ENCODE measurements at places on chromosomes 6 and 20. TPM values are rescaled to one million over a fixed set of nuclear protein-coding genes. Genes with fewer than 3 reads are reported as not detected.

- DNase-seq: no peak
- no peaks in the 10 kb centered on the region for H3K4me1 ChIP-seq
- H3K4me3 ChIP-seq: no peak overlapping the region
Observed at GRCh38 chr6:11952316-11952715, 59.8 kb upstream of the HIVEP1 start.

GRCh38 chr6:6678185-6678671, 89.7 kb downstream of the LY86 start:
- H3K4me1 ChIP-seq: peaks cover 3% of the 10 kb centered on the region
- no peaks in the 10 kb centered on the region for H3K36me3 ChIP-seq
- no peak overlapping the region for H3K4me3 ChIP-seq

DNA sequence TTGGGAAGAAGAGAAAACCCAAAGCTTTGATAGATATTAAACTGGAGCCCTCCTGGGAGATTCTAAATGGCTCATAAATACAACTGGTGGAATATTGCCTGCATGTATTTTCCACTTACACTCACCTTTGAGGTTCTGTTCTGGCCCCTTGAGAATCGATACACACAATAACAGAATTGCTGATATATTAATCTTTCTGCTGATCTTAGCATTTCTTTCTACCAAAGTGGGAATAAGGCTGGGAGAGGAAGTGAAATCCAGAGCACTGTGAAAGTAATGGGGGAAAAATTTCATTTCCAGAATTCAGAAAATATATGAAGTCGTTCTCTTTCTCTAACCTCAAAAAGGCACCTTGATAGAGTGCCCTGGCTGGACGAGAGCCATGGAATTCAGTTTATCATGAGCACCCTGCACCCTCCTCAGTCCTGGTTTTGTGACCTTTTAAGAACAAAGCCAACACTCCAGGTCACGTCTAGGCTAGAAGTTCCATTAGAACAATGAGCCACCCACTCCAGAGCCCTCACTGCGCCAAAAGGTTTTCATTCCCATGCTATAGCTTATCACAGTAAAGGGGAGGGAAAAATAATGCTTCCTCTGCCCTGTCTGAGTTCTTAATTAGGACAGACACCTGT, 244.5 kb downstream of the CD83 start:
- H3K4me3 ChIP-seq: no peak overlapping the region
- no peaks in the 10 kb centered on the region for H3K4me1 ChIP-seq
- no peaks in the 10 kb centered on the region for H3K27me3 ChIP-seq
- no peak overlapping the region for H3K27ac ChIP-seq

DNA sequence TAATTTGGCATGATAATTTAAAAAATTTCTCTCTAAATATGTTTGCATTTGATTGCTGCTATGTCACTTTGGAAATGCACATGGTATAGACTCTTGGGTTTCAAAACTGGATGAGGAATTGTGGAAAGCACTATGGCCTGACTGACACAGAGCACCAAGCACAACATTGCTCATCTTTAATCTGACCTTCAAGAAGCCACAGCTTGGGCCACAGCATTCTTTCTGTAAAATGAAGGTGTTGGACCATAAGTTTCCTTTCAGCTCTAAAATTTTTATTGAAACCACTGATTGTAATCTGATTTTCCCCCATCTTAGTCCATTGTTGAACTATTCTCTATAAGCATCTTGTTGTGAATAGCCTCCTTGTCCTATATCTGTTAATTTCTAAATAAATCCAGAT, 41.0 kb downstream of the QKI start:
- H3K27me3 ChIP-seq: no peaks in the 10 kb centered on the region
- no peak overlapping the region for H3K27ac ChIP-seq
- no peak for DNase-seq

- H3K4me3 ChIP-seq: peak within 1 kb of the TSS; percentile 94
- no peaks in the 10 kb centered on the region for H3K36me3 ChIP-seq
- peaks cover 53% of the 10 kb centered on the region for H3K27me3 ChIP-seq
- H3K27ac ChIP-seq: no peak within 1 kb of the TSS
- H3K4me1 ChIP-seq: no peaks in the 10 kb centered on the region
- DNase-seq: peak; percentile 62
Observed at GRCh38 chr20:3239026-3239866, at the start of gene SLC4A11. TSS of gene SLC4A11 (minus strand) at chr20:3239190. CDS start at chr20:3239137, 53 bp downstream.

The DNAH8 gene
- total RNA-seq: 0.03 TPM

DNA sequence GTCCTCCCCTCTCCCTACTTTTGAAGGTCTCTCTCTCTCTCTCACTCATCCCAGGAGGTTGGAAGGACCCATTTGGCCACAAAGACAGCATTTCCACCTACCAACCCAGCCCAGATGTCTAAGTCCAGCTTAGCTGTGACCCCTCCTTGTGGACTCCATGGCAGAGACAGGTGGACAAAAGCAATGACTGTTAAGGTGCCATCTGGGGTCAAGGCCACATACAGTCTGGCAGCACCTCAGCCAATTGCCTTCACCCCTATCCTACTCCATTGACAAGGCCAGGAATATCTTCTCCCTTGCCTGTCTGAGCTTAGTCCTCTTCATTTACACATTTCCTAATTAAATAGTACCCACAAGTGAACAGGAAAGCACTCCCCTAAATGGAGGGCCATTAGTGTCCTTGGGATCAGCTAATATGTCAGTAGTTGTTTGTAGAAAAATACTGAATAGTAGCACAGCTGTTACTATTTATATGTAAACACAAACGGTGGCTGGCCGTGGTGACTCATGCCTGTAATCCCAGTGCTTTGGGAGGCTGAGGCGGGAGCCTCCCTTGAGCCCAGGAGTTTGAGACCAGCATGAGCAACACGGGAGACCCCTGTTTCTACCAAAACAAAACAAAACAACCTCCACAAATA, 28.8 kb downstream of the GCM1 start:
- H3K27ac ChIP-seq: peak overlapping the region; percentile 24
- peak; percentile 52 for DNase-seq
- peaks cover 7% of the 10 kb centered on the region for H3K4me1 ChIP-seq
- no peaks in the 10 kb centered on the region for H3K27me3 ChIP-seq
- H3K4me3 ChIP-seq: no peak overlapping the region

DNA sequence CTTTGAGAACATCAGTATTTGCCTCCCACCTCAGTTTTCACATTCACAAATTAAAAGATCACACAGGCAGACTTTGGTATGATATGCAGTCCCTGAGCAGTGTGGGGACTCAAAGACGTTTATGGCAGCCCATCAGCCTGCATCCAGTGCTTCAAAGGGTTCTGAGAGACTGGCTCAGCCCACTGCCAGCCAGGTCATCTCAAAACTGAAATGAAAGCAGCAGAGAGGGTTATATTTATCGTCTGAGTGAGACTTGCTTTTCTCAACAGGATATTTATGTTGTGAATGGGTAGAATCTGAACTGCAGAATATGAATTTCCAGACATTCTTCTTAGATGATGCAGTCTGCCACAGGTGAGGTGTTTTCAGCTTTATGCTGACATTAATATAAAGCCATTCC, 159.8 kb downstream of the NRN1 start:
- DNase-seq: no peak
- no peaks in the 10 kb centered on the region for H3K36me3 ChIP-seq
- H3K27ac ChIP-seq: no peak overlapping the region
- peaks cover 6% of the 10 kb centered on the region for H3K4me1 ChIP-seq

DNA sequence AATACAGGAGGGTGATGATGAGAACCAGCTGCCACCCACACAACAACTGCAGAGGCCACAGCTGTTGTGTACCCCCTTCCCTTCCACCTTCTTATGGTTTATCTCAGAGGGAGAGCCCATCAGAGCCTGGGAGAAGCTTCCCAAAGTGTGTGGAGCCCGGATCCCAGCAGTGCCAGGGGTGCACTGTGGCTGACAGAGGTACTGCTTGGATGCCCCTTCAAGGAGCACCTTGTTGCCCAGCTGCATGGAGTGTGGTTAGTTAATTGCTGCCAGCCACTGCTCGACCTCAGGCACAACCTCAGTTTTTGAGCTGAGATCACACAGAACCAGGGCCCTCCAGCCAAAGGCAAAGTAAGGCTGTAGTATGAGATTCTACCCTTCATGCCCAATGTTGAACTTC, 13.0 kb downstream of the PI3 start:
- no peak for DNase-seq
- H3K36me3 ChIP-seq: no peaks in the 10 kb centered on the region
- no peaks in the 10 kb centered on the region for H3K27me3 ChIP-seq
- no peak overlapping the region for H3K4me3 ChIP-seq
- no peak overlapping the region for H3K27ac ChIP-seq

The AARS2 gene
- total RNA-seq: 8.8 TPM

- no peak for DNase-seq
- H3K27ac ChIP-seq: no peak overlapping the region
- H3K27me3 ChIP-seq: no peaks in the 10 kb centered on the region
- H3K4me1 ChIP-seq: no peaks in the 10 kb centered on the region
- H3K4me3 ChIP-seq: no peak overlapping the region
- no peaks in the 10 kb centered on the region for H3K36me3 ChIP-seq
Observed at GRCh38 chr6:146593986-146594385, 4.8 kb upstream of the ADGB start.

GRCh38 chr6:53112404-53112803, 36.2 kb downstream of the GCM1 start:
- no peaks in the 10 kb centered on the region for H3K36me3 ChIP-seq
- no peak overlapping the region for H3K4me3 ChIP-seq
- no peaks in the 10 kb centered on the region for H3K27me3 ChIP-seq

DNA sequence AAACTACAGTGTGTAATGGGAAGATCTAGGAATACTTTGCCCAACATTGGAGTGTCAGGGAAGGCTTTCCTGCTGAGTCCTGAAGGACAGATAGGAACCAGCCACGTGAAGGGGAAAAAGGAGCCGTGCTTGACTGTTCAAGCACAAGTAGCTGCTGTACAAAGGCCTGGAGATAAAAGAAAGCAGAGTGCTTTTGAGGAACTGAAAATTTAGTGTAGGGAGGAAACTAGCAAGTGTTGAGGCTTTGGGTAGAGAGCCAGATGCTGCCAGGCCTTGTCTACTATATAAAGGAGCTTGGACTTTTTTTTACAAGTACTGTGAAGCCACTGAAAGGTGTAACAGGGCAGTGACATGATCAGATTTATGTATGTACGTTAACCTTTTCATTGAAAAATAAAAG, 39.0 kb downstream of the DSE start:
- no peaks in the 10 kb centered on the region for H3K27me3 ChIP-seq
- no peaks in the 10 kb centered on the region for H3K36me3 ChIP-seq
- no peak overlapping the region for H3K27ac ChIP-seq
- no peak for DNase-seq
- peaks cover 16% of the 10 kb centered on the region for H3K4me1 ChIP-seq

DNA sequence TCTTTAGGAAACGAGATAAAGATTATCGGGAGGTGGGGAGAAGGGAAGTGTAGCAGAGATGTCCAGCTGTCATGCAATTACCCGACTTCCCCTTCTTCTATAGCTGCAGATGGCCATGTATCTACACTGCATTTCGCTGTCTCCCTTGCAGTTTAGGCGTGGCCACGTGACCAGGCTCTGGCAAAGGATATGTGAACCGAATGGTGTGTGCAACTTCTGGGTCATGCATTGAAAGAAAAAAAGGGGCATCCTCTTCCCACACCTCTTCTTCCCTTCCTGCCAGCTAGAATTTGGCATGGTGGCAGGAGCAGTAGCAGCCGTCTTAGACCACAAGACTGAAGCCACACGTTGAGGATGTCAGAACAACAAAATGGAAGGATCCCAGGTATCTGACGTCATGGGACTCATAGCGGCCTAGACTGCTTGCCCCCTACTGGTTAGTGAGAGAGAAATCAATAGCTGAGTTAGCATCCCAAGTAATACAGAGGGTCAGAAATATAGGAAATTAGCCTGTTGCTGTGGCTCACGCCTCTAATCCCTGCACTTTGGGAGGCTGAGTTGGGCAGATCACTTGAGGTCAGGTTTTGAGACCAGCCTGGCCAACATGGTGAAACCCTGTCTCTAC, 32.8 kb downstream of the TCF15 start:
- no peak for DNase-seq
- no peak overlapping the region for H3K4me3 ChIP-seq
- no peak overlapping the region for H3K27ac ChIP-seq

GRCh38 chr6:154318721-154319120, 37.9 kb downstream of the IPCEF1 start:
- H3K4me3 ChIP-seq: no peak overlapping the region
- H3K4me1 ChIP-seq: peaks cover 8% of the 10 kb centered on the region
- DNase-seq: no peak
- no peaks in the 10 kb centered on the region for H3K36me3 ChIP-seq

- H3K27ac ChIP-seq: peak overlapping the region; percentile 68
- H3K27me3 ChIP-seq: no peaks in the 10 kb centered on the region
- H3K4me1 ChIP-seq: peaks cover 4% of the 10 kb centered on the region
Observed at GRCh38 chr20:53337390-53338101, 256.1 kb downstream of the ZNF217 start.

GRCh38 chr6:33772082-33772830, 16.7 kb downstream of the LEMD2 start:
- no peaks in the 10 kb centered on the region for H3K36me3 ChIP-seq
- H3K27ac ChIP-seq: peak overlapping the region; percentile 51
- peaks cover 33% of the 10 kb centered on the region for H3K4me1 ChIP-seq
- no peaks in the 10 kb centered on the region for H3K27me3 ChIP-seq

The TCF21 gene
- 9.0 TPM for total RNA-seq
